Heart right ventricle (tissue), 16 donors: ENCODE measurements at places on chromosomes 3 and 15. TPM values are rescaled to one million over a fixed set of nuclear protein-coding genes. Genes with fewer than 3 reads are reported as not detected.

Gene GPR171
- 3.7 TPM for total RNA-seq

Gene ALG1L2
- not detected for total RNA-seq

Gene RLBP1
- total RNA-seq = not detected

Gene SCN5A
- total RNA-seq = 192 TPM

Gene GPR149
- not detected for total RNA-seq

Gene ADAMTS17
- total RNA-seq = 0.47 TPM

Gene TMCO5A
- not detected for total RNA-seq

Gene FILIP1L
- 19.4 TPM for total RNA-seq

Gene SENP8
- total RNA-seq = 6.7 TPM

Gene GOLGB1
- total RNA-seq = 48.7 TPM

Gene IL5RA
- total RNA-seq = not detected

DNA sequence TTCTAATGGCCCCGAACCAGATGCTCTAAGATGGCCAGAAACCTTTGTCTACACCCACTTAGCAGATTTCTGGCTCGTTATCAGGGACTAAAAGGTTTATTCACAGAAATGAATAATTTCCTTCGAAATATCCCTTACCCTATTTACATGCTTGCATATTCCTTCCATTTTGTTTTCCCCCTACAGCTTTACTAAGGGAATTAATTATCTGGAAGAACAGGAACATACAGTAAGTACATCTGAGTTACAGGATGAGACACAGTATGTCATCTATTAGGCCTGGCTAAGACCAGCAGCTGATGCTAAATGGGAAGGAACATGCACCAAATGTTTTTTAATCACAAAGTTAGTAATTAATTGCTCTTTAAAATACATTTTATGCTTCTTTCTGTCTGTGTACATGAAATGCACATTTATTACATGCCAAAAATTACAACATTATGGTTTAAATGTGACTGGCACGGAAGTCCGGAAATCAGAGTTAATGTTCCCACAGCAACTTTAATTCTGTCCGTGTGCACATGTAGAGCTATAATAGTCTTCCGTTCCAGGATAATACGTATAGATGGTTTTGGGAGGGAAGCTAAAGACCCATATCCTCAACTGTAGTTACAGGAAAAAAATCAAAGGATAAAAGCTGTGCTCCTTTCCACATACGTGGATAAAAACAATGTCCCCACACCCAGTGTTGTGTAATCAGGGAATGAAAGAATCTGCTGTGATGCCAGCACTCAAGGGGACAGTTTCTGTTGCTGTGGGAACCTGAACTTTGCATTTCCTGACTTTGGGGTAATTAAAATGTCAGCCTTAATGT, 82.0 kb downstream of the TIGIT start:
- DNase-seq = no peak
- H3K4me1 ChIP-seq = peaks cover 4% of the 10 kb centered on the region
- H3K27me3 ChIP-seq = no peaks in the 10 kb centered on the region
- H3K36me3 ChIP-seq = peaks cover 20% of the 10 kb centered on the region
- H3K4me3 ChIP-seq = no peak overlapping the region

DNA sequence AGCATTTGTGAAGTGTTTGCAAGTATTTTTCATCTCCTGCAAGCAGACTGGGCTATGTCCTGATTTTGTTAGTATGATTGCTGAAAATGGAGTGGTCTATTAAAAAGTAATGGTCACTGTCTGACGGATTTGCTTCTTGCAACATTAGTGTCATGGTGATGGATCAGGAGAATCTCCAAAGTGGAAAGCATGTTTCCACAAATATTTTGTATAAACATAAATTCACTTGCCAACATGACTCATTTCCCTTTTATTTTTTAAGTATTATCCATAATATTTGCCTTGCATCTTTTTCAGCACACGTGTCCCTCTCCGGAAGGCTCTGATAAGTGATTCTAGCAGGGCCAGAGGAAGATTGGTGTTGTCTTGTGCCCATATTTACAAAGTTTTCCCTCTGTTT, 27.4 kb upstream of the CACNA2D3 start:
- H3K36me3 ChIP-seq = no peaks in the 10 kb centered on the region
- H3K27me3 ChIP-seq = peaks cover 2% of the 10 kb centered on the region
- no peak overlapping the region for H3K27ac ChIP-seq
- H3K4me1 ChIP-seq = no peaks in the 10 kb centered on the region
- no peak for DNase-seq

- no peak overlapping the region for H3K4me3 ChIP-seq
- H3K36me3 ChIP-seq = peaks cover 17% of the 10 kb centered on the region
- H3K27me3 ChIP-seq = no peaks in the 10 kb centered on the region
- no peak overlapping the region for H3K27ac ChIP-seq
- DNase-seq = no peak
- H3K4me1 ChIP-seq = no peaks in the 10 kb centered on the region
Observed at GRCh38 chr3:111134302-111134701, 62.7 kb downstream of the NECTIN3 start.

DNA sequence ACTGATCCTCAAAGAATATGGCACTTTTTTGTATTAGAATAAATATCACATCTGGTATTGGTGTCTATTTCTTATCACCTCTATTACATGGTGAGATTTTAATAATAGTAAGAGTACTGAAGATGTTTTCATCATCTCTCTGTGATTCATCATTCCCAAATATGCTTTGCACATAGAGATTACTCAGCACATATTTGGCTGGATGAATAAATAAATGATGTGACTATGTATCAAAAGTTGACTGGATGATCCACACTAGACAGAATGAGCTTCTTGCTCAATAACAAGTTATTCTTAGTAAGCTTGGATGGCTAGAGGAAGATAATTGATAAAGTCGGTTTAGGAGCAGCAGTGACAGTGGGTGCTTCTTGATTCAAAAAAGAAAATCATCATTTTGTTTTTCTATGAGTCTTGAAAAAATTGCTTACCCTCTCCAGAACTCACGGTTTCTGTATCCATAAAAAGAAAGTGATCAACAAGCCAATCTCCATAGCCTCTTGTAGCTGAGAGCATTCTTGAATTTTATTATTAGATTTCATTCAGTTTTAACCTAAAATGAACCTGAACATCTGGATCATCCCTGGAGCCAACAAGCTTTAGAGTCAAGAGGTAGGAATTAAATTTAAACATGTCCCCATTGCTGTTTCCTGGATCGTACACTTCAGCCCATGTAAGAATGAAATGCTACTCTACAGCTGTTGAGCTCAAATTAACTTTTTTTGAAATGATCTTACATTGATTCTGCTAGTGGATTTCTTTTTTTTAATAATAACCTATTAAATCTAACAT, 104.8 kb upstream of the OSTN start:
- no peak for DNase-seq
- no peak overlapping the region for H3K4me3 ChIP-seq
- H3K4me1 ChIP-seq = no peaks in the 10 kb centered on the region
- H3K36me3 ChIP-seq = no peaks in the 10 kb centered on the region
- no peak overlapping the region for H3K27ac ChIP-seq

DNA sequence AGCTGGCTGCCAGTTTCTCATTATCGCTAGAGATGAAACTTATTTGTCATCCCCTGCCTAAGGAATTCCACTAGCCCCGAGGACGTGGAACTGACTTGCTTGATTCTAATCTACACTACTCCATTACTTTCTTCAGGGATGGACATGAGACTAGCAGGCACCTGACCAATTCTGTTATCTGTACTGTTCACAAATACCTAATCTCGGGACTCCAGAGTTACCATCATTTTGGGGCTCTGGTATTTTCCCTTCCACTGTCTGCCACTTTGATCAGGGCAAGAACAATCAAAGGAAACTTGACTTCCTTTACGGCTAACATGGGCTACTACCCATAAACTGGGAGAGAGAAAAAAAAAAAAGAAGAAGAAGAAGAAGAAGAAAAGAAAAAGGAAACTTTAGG, 27.8 kb downstream of the BMF start:
- H3K4me1 ChIP-seq = peaks cover 8% of the 10 kb centered on the region

DNA sequence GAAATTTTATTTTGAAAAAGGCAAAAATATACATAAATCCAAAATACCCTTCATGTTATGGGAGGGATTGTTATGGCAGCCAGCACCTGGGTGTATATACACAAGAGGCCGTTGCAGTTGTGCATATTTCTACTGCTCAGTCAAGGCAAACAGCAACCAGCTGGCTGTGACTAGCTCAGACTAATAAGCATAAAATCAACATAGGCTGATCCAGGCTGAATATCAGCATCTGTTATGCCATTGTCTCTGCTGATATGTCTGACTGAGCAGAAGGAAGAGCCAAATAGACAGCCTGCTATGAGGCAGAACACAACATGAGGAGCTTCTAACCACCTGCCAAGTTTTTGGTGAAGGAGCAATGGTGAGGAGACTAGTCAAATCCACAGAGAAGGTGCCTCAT, 457.5 kb upstream of the ALCAM start:
- no peak overlapping the region for H3K27ac ChIP-seq
- H3K4me1 ChIP-seq = no peaks in the 10 kb centered on the region
- no peak for DNase-seq
- H3K4me3 ChIP-seq = no peak overlapping the region
- no peaks in the 10 kb centered on the region for H3K27me3 ChIP-seq

- H3K27me3 ChIP-seq = no peaks in the 10 kb centered on the region
- no peak for DNase-seq
- H3K4me1 ChIP-seq = no peaks in the 10 kb centered on the region
- no peaks in the 10 kb centered on the region for H3K36me3 ChIP-seq
- H3K27ac ChIP-seq = no peak overlapping the region
Observed at GRCh38 chr3:66270288-66270687, 49.5 kb downstream of the SLC25A26 start.

- H3K36me3 ChIP-seq = no peaks in the 10 kb centered on the region
- H3K27me3 ChIP-seq = no peaks in the 10 kb centered on the region
- no peak overlapping the region for H3K4me3 ChIP-seq
- peaks cover 59% of the 10 kb centered on the region for H3K4me1 ChIP-seq
- no peak overlapping the region for H3K27ac ChIP-seq
Observed at GRCh38 chr3:159845737-159846136, 142.9 kb upstream of the IL12A start.

DNA sequence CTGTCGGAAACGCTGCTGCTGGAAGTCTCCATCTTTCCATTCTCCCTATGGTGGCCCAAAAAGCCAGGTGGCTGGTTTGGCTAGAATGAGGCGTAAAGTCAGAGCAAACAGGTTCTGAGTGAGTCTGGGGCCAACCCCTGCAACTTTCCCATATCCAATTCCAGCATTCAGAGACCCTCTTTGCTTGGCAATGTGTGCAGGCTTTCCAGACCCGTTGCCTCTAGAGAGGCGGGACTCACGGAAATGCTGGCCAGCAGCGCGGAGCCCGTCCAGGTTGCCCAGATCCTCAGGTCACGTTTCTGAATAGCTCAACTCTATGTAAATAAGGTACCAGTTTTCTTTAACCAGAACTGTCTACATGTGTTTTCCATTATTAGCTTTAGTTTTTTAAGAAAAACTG, 68.0 kb downstream of the VGLL4 start:
- no peaks in the 10 kb centered on the region for H3K27me3 ChIP-seq
- peaks cover under 1% of the 10 kb centered on the region for H3K4me1 ChIP-seq
- DNase-seq = no peak
- H3K27ac ChIP-seq = no peak overlapping the region
- H3K4me3 ChIP-seq = no peak overlapping the region

- no peak overlapping the region for H3K27ac ChIP-seq
- no peaks in the 10 kb centered on the region for H3K4me1 ChIP-seq
- no peaks in the 10 kb centered on the region for H3K36me3 ChIP-seq
- no peak overlapping the region for H3K4me3 ChIP-seq
Observed at GRCh38 chr3:77648664-77649063, 608.8 kb downstream of the ROBO2 start.

- no peak for DNase-seq
- H3K36me3 ChIP-seq = peaks cover 74% of the 10 kb centered on the region
- no peaks in the 10 kb centered on the region for H3K27me3 ChIP-seq
- peaks cover 25% of the 10 kb centered on the region for H3K4me1 ChIP-seq
- H3K4me3 ChIP-seq = no peak overlapping the region
Observed at GRCh38 chr3:53092942-53093341, 37.3 kb downstream of the RFT1 start.

DNA sequence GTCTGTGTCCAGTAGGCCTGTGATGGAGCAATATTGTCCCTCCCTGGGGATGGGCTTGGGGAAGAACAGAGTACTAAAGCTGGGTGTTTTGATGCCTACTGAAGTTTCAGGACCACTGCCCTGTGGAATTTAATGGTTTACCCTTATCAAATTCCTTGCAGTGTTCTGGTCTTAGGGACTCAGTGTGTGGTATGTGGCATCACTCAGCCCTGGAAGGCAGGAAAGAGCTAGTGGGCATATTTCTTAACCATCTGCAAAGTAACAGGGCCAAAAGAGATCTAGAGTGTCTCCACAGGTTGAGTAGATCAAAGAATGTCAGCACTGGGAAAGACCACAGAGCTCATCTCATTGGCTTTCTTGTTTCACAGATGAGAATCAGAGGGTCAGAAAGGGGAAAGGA, 11.8 kb upstream of the SCN10A start:
- H3K36me3 ChIP-seq = no peaks in the 10 kb centered on the region
- H3K4me1 ChIP-seq = peaks cover 10% of the 10 kb centered on the region

GRCh38 chr3:111890051-111890580, 31.1 kb downstream of the PHLDB2 start:
- peaks cover 72% of the 10 kb centered on the region for H3K4me1 ChIP-seq
- no peak overlapping the region for H3K4me3 ChIP-seq
- no peaks in the 10 kb centered on the region for H3K27me3 ChIP-seq
- no peaks in the 10 kb centered on the region for H3K36me3 ChIP-seq

DNA sequence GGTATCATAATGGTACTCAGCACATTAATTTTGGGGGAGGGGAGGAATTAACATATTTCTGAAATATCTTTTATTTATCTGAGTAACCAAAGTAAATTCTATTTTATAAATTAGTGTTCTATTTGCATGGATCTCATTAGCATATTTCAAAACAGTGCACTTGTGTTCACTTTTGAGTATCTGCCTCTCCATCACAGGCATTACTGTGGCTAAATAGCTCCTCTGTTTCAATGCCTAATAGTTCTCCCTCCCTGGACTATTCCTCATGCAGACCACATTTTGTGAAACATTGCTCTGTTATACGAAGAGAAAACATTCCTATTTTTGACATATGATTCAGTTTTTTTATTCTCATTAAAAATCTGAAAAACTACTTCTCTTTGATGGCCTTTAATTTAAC, 1127.8 kb downstream of the TUSC7 start:
- no peaks in the 10 kb centered on the region for H3K36me3 ChIP-seq
- H3K27me3 ChIP-seq = no peaks in the 10 kb centered on the region
- H3K4me3 ChIP-seq = no peak overlapping the region
- H3K4me1 ChIP-seq = no peaks in the 10 kb centered on the region
- no peak for DNase-seq

DNA sequence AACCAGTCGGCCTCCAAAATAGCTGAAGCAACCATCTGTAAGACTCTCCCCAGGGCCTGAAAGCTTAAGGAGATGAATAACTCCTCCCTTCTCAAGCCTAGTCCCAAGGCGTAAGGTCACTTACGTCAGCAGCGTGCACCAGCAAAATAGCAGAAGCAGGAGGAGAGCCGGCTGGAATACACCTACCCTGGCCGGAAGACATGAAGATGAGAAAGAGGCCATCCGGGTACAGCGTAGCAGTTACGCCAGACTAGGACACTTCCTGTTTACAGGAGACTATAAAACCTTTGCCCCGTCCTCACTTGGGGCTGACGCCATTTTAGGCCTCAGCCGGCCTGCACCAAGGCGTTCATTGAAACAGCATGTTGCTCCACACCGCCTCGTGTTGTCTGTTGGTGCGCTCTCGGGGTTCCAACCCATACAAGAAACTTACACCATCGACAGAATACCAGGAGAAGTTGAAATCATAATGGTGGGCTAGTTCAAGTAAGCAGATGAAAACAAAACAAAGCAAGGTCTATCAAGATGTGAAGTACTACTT, 2.5 kb downstream of the CFAP92 start:
- H3K4me3 ChIP-seq = no peak overlapping the region
- H3K27ac ChIP-seq = no peak overlapping the region
- no peaks in the 10 kb centered on the region for H3K36me3 ChIP-seq
- H3K4me1 ChIP-seq = peaks cover 13% of the 10 kb centered on the region
- DNase-seq = no peak
- no peaks in the 10 kb centered on the region for H3K27me3 ChIP-seq
